ENCODE measurements at places on chromosomes 1 and 21.
A peak's percentile ranks its signal among the peaks of the same experiment; 100 is the strongest.

- DNase-seq, result no peak
Measured at GRCh38 chr1:207831517-207832327, 79.2 kb downstream of the CD34 start.

DNA sequence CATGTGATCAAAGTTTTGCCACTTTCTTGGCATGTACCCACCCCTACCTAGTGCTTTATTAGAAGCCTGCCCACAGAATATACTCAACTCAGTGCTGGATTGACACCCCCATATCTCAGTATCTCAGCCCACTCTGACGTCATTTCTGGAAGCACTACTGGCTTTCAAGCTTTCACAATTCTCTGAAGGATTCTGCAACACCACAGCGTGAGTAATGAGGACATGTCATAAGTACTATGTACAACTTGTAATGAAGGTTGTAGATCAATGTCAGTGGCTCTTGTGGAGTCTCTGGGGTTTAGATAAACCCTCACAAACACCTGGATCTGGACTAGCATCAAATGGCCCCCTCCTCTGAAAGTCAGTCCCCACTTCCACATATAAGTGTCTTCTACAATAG, 57.2 kb downstream of the TNFSF4 start:
- DNase-seq, result no peak

GRCh38 chr1:76494807-76495206, 372.5 kb upstream of the ST6GALNAC5 start:
- DNase-seq, result no peak

GRCh38 chr21:25462517-25462971, 144.7 kb downstream of the MRPL39 start:
- DNase-seq, result no peak

- DNase-seq, result no peak
Measured at GRCh38 chr1:93692983-93693591, 11.4 kb upstream of the BCAR3 start.

DNA sequence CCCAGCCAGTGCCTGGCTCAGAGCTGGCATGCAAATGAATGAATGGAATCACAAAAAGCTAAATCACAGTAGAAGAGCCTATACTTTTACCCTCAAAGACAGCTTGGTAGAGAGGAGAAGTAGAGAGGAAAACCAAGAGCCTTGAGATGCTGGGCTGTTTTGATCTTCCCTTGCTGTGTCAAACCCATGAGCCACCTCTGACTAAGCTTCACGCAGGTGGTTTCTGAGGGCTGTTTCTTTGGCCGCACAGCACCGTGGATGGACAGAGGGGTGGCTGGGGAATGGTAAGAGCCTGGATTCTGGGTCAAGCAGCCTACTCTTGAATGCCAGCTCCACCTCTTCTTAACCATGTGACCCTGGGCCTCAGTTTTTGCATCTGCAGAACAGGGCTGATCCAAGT, 18.6 kb downstream of the ABCG1 start:
- no peak for DNase-seq

GRCh38 chr1:77975386-77975785, 3.5 kb downstream of the FUBP1 start:
- DNase-seq, result no peak

DNA sequence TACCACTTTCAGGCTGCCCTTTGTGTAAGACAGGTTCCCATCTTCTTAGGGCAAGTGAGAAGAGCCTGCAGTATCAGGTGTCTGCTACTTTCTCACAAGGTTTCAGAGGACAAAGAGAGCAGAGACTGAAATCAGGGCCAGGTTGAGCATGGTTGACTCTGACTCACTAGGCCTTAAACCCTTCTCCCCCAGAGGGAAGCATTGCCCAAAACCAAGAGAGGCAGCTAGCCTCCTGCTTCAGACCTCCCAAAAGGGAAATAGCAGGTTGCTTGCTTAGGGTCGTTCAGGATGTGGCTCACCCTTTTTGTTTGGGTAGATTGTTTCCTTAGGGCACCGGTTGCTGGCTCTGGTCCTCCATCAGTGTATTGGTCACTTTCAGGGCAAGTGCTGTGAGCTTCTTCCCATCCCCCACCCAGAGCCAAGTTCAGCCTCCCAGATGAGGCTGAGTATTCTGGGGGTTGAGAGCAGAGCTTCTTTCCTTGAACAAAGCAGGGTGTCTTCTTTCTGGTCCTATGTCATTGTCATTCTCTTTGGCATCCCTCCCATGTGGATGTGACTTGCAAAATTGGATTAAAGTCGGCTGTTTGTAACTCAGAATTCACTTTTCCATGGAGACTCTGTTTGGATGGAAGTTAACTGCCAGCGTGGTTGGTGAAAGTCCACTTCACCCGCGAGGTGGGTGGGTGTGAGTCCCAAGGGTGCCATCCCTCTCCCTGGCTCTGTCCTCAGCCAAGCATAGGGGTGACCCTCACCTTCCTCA, 55.5 kb upstream of the GALNT2 start:
- no peak for DNase-seq

- DNase-seq, result no peak
Measured at GRCh38 chr1:116257341-116257767, 115.7 kb upstream of the ATP1A1 start.

- no peak for DNase-seq
Measured at GRCh38 chr1:50633465-50633864, 210.2 kb upstream of the DMRTA2 start.

DNA sequence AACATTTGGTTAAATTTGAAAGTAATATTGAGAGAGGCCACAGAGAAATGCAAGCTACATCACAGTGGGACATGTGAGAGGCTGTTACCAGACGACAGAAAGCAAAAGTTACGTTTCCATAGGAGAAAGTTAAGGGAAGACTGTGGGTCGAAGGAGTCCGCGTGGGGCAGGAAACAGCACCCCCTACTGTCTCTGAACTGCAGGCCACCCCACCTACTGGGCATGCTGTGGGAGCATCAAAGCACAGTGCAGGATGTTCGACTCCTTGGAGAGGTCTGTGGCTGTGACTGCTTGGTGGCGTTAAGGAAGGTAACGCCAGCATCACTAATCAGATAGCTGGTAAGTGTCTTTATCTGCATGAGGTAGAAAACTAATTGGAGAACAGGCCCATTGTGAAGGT, 123.9 kb downstream of the PTBP2 start:
- no peak for DNase-seq

GRCh38 chr1:154880671-154881070, 10.6 kb upstream of the KCNN3 start:
- DNase-seq, result no peak

GRCh38 chr1:163709636-163710035, 387.9 kb downstream of the NUF2 start:
- no peak for DNase-seq

- DNase-seq, result no peak
Measured at GRCh38 chr1:88009916-88010315, 674.2 kb upstream of the PKN2 start.

GRCh38 chr1:182084487-182085316, 23.2 kb upstream of the ZNF648 start:
- DNase-seq, result peak; percentile 86

DNA sequence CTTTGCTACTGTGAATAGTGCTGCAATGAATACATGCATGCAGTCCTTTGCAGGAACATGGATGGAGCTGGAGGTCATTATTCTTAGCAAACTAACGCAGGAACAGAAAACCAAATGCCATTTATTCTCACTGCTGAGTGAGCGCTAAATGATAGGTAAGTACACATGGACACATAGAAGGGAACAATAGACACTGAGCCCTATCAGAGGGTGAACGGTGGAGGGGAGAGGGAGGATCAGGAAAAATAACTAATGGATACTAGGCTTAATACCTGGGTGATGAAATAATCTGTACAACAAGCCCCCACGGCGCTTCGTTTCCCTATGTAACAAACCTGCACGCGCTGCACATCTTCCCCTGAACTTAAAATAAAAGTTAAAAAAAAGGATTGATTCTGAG, 8.9 kb downstream of the NIBAN1 start:
- DNase-seq, result no peak

DNA sequence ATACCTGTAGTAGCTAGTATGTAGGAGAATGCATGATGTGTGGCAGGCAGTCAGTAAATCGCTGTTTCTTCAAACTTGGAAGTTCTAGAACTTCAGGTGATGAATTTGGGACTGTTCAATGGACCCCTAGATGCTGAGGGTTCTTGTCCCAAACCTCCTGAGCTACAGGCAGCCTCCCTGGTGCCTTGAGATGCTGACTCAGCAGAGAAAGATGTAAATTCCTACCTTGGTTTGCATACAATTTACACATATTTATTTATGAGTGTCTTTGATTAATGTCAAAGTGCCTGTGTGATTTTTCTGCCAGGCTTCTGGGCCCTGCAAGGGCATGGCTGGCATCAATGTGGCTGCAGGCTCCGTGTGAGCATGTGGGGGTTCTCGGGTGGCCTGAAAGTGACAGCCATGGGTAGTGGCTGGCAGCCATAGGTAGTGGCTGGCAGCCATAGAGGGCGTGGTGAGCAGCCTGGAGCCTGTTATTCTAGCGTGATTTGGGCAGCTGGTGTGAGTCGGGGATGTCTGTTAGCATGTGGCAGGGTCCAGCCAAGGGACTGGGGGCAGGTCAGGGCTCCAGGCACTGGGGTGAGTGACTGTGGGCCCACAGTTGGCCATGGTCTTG, 13.2 kb upstream of the POU3F1 start:
- no peak for DNase-seq

GRCh38 chr1:67059346-67059745, 5.4 kb upstream of the SLC35D1 start:
- DNase-seq, result no peak

- DNase-seq, result no peak
Measured at GRCh38 chr1:156463874-156464273, 36.7 kb downstream of the MEF2D start.

DNA sequence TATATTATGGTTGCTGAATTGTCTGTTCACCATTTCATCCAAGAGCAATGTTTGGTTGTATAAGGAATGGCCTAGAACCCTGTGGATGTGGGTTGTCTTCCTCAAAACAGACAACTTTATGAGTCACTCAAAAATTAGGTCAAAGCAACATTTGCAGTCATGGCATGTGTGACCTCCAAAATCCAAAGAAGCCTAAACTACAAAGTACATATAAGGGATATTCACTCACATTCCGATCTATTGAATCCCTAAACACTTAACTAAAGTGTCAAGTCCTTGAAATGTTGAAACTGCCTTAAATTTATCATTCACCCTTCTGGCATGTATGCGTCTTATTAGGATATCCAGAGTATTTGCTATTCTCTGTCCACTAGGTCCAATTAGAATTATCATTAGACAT, 491.5 kb downstream of the NUF2 start:
- DNase-seq, result no peak

GRCh38 chr21:44428281-44428960, 26.9 kb upstream of the LRRC3 start:
- DNase-seq, result no peak

GRCh38 chr1:70017770-70018169, 187.6 kb downstream of the LRRC40 start:
- no peak for DNase-seq

- DNase-seq, result no peak
Measured at GRCh38 chr21:36065497-36066036, 4.3 kb upstream of the CBR1 start.

DNA sequence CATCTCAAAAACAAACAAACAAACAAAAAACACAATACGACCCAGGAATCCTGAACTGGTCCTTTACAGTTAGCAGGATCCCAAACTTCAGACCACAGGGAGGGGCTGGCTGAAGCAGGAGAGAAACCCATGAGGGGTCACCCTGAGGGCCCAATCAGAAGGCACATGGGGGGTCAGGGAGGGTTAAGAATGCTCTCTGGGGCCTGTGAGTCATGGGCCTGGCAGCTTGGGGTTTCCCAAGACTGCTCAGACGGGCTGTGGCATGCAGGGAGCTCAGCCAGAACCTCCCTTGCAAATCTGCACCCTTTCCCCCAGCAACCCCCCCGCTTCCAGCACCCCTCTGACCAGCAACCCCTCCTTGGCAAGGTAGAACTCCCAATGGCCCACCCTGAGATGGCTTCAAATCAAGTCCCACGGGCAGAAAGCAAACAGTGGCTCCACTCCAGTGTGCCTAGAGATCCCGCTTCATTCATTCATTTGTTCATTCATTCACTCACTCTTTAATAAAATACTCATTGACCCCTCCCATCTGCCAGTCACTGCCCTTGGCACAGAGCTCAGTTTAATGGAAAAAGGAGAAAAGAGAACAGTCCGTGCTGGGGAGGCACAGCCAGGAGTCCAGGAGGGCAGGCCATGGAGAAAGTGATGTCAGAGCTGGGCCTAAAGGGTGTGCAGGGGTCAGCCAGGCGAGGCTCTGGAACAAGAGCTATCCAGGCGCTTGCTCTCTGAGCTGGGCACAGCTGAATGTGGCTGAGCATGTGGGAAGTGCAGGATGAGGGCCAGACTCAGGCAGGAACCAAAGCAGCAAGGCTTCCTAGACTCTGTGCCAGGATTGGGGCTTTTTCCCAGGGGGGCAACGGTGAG, 8.2 kb downstream of the UQCRHL start:
- DNase-seq, result no peak

DNA sequence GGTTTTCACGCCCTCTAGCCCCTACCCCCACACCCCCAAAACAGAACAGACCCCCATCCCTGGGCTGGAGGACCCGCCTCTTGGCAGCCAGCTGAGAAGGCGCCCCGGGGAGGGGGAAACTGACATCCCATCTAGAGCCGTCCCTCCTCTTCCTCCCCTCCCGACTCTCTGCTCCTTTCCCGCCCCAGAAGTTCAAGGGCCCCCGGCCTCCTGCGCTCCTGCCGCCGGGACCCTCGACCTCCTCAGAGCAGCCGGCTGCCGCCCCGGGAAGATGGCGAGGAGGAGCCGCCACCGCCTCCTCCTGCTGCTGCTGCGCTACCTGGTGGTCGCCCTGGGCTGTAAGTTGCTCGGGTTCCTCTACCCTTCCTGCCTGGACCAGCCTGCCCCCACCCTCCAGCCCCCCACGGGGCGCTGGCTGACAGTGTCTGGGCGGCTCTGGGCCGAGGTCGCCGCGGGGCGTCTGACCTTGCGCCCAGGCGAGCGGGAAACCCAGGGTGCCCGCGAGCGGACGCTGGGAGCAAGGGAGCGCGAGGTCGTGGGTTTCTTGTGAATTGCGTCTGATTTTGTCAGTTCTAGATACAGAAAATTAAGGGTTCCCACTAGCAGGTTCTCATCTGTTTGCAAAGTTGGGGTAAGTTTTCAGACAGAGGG, 618 bp downstream of the JAM2 start:
- DNase-seq, result peak; percentile 47

DNA sequence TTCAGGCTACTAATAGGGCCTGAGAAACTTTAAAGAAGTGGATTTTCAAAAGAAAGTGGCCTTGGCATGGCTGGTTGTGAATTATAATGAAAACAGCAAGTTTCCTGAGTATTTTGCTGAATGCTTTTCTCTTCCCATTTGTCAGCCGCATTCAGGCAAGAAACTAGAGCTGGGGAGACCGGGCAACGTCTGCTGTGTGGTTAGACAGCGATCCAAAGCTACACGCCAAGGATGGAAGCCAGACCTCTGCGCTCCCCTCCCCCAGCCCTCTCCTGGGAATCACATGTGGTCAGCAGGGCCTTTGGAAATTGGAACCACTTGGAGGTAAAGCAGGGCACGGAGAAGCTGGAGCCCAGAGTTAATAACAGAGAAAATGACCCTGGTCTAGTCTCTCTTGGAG, 114.1 kb upstream of the CD34 start:
- DNase-seq, result no peak

DNA sequence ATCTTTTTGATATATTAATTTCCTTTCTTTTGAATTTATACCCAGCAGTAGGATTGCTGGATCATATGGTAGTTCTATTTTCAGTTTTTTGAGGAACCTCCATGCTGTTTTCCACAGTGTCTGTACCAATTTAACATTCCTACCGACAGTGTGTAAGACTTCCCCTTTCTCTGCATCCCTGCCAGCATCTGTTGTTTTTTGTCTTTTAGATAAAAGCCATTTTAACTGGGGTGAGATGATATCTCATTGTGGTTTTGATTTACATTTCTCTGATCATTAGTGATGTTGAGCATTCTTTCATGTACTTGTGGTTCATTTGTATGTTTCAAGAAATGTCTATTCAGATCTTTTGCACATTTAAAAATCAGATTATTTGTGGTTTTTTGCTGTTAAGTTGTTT, 62.4 kb upstream of the STUM start:
- DNase-seq, result no peak

Data from neuronal stem cell (in vitro differentiated cells).